ENCODE measurements at places on chromosomes 6 and 20.

DNA sequence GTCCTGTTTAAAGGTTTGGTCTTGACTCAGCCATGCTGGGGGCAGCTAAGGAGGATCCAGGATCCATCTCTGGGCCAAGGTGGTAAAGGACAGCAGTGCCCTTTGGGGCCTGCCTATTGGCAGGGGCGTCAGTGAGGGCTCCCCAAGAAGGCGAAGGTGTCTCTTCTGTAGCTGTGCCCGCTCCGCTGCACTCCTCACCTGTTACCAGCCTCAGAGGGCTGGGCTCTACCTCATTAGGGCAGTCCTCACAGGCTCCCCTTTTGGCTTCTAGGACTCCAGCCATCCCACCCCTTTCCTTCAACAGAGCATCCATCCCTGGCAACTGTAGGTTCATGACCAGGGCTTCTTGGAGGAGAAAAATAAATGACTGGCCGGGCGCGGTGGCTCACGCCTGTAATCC, 10.3 kb downstream of the FRS3 start:
- no peak for DNase-seq

DNA sequence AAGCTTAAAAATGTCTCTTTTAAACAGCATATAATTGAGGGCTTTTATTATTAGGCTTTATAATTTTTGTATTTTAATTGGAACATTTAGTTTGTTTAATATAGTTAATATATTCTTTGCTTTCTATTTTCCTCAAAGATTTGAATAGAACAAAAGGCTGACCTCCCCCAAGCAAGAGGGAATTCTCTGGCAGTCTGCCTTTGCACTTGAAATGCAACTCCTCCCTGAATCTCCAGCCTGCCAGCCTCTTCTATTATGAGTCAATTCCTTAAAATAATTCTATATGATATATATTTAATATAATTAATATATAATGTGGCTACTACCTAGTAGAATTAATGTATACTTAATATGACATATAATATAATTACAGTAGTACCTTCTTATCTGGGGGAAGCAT, 69.2 kb downstream of the PTPRA start:
- no peak for DNase-seq

DNA sequence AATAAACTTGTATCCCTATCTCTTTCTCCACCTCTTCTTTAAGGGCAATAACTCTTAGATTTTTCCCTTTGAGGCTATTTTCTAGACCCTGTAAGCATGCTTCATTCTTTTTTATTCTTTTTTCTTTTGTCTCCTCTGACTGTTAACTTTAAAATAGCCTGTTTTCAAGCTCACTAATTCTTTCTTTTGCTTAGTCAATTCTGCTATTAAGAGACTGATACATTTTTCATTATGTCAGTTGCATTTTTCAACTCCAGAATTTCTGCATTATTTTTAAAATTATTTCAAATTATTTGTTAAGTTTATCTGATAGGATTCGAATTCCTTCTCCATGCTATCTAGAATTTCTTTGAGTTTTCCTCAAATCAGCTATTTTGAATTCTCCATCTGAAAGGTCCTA, 84.0 kb downstream of the CFAP61 start:
- DNase-seq = no peak

GRCh38 chr6:75727206-75727605, 21.8 kb upstream of the MYO6 start:
- DNase-seq = no peak

DNA sequence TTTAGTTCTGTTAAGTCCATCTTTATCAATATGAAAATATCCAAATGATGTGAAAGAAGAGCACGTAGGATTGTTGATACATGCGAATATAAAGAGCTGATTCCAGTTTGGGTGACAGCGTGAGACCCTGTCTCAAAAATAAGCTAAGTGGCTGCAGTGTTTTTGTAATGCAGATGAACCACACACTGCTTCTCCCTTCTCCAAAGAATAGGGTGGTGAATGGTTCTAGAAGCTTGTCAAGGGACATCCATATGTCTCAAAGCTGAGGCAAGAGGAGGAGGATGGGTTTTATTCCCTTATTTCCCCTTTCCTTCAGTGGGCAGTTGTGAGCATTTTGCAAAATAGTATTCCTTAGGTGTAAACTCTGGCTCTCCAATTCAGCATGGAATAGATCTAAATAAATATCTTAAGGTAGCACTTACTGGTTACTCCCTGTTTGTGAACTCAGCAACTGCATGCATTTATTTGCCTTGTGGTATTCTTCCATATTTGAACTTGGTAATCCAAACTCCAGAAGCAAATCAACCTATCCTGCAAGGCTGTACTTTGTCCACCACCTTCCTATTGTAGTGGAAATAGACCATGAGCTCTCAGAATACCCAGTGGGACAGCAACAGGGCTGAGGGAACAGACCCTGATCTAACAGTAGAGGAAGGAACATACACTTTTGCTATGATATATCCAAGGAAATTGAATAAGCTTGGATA, 38.0 kb downstream of the XRN2 start:
- no peak for DNase-seq

GRCh38 chr6:25612666-25613065, 39.3 kb upstream of the SCGN start:
- DNase-seq = no peak

DNA sequence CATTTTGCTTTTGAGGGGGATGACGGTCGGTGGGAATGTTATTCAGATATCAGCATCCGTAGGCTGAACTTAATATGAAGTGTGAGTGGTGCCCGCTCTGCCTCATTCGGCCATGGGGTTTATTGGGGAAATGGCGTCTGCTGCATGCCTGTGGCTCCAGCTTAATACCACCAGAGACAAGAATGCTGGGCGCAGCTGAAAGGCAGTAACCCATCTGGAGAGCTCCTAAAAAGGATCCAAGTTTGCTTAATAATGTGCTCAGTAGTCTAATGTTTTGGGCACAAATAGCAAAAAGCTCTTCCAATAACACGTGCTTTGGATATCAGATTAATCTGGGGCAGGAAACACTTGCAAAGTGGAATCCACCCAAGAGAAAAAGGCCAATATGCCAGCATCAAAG, 273.0 kb upstream of the TAB2 start:
- DNase-seq = no peak

- DNase-seq = no peak
Measured at GRCh38 chr20:3307725-3308124, 68.7 kb upstream of the SLC4A11 start.

GRCh38 chr6:154219250-154219649, 137.4 kb downstream of the IPCEF1 start:
- DNase-seq = no peak

DNA sequence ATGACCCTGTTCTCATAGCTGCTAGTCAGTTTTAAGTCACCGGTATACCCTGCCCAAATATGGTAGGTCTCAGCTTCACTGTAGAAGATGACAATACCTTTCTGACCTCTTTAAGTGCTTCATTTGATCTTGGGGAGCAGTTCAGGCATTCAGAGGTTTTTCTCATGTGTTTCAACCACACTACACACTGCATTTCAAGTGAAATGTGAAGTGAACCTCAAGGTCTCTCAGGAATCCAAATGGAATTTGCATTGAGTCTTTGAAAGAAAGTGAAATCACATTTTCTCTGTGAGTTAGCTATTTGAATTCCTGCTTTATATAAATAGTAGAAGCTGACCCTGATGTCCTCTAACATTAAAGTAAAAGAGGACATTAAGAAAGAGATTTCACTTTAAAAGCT, 461.6 kb downstream of the ADGRB3 start:
- DNase-seq = no peak

DNA sequence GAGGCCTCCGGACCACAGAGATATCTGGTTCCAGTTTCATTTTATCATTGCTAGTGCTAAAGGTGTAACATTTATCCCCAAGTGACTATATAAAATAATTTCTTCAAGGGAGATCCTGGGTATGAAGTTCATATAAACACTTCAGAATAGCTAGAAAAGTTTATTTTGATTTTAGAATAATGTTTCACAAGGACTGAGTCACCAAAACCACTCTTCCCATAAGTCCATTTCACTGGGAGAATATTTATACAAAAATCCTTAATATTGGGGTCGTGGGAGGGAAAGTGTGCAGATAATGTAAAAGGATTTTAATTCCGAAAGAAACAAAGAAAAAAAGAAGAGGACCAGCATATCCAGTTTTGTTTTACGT, 128.1 kb downstream of the ISM1 start:
- no peak for DNase-seq

- no peak for DNase-seq
Measured at GRCh38 chr6:53495506-53496499, 49.1 kb downstream of the GCLC start.

GRCh38 chr20:33653218-33653899, 8.8 kb upstream of the C20orf144 start:
- no peak for DNase-seq

DNA sequence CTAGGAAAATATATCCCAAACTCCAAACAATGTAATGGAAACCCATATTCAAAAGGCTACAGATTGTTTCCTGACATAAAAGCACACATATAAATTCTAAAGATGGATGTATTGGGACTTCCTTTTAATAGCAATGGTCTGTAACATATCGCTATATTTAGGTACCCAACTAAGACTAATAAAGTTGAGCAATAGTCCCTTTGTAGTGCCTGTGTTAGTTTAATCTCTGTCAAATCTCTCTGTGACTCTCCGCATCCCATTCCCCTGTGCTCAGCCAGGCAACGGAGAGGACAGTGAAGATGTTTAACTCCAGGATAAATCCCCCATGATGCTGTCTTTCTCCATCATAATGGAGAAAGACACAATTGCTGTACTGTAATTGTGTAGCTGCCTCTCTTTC, 19.0 kb downstream of the RCAN2 start:
- no peak for DNase-seq

- DNase-seq = no peak
Measured at GRCh38 chr20:37946946-37947345, 44.0 kb downstream of the VSTM2L start.

GRCh38 chr6:14177413-14178082, 60.0 kb downstream of the CD83 start:
- DNase-seq = no peak

DNA sequence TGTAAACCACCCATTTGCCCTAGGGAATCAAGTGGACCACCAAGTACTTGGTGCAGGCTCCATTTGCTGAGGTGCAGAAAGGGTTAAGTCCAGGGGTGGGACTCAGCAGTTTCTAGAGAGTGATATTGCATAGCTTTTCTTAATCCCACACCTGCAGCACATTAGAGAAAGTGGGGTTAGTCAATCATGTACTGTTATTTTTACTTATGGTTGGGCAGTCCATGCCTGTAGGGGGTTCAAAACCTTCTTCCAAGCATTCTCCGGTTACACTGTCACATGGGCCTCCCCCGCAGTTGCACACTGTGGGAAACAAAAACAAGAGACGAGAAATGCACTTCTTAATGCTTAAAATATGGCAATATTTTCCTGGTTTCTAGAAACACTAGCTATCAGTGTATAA, 65.5 kb downstream of the LAMA4 start:
- DNase-seq = no peak

DNA sequence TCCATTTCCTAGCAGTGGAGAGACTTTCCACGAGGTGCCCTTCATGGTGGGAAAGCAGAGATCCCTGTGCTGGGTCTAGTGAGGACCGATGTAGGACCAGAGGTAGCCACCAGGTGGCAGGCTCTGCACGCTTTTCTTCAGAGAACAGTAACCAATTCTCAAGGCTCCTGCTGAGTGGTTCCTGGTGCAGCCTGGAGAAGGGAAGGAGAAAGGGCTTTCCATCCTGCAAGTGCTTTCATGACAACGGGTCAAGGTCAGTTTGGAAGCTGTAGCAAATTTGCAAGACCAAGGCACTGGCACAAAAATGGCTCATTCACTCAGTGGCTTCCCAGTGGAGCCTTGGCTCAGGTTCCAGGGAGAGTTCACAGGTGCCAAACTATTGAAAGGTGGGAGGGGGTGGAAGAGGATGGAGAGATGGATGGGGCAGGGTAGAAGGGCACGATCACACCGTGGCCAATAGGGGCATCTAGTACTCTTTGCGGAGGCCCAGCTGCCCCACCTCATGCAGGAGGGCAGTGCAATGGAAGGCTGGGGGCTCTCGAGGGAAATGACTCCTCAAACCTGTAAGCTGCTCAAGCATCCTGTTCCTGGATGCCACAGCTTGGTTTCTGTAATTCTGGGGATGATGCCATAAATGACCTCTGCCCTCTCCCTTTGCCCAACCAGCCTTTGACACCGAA, 25.5 kb upstream of the KCNK16 start:
- peak; percentile 60 for DNase-seq

- no peak for DNase-seq
Measured at GRCh38 chr6:17470938-17471327, 77.5 kb downstream of the CAP2 start.

DNA sequence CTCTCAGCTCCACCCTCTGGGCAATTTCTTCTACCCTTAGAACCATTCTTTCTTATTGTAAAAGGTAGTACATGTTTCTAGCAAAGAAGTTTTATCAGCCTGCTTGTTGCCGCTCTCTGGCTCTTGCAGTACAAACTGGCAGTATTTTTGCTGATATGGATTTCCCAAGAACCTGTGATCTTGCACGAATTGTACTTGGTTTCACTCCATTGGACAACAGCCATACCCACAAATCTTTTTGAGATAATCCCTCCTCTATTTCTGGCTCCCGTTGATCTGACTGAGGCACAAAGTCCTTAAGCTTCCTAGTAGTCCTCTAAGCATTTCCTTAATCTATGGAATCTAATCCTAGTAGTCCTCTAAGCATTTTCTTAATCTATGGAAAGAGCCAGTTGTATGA, 487.0 kb upstream of the PTCHD4 start:
- no peak for DNase-seq

DNA sequence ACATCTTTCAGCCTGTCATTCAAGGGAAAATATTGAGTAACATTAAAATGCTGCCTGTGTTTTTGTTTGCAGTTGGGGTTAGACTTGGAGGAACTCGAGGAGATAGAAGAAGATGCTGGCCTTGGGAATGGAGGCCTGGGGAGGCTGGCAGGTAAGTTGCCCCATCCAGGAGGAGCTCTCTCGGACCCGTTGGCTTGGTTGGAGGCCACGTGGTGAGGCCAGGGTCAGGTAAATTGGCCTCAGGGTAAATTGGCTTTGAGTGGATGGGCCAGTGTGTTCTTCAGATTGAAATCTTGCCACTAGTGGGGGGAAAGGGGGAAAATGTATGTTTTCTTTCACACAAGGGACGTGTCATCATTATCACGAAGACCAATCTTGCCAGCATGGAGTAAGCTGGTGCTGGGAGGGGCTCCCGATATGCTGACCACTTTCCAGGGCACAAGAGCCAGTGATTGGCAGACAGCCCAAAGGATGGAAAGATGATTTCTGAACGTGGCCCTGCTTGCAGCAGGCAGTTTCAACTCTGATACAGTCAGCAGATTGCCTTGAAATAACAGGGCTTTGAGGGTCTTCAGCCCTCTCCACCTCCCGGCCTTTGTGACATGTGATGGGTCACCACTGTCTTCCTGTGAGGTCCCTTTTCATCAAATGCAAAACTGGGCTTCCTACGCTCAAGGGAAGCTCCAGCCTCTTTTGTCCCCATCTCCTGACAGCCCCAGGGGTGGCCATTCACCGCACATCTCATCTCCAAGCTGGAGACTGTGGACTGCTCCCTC, 21.4 kb downstream of the PYGB start:
- DNase-seq = no peak
